ENCODE measurements at places on chromosomes 6 and 20. TPM values are rescaled to one million over a fixed set of nuclear protein-coding genes. Genes with fewer than 3 reads are reported as not detected.

MUC21 gene
- polyA plus RNA-seq: not detected

RHAG gene
- not detected for polyA plus RNA-seq

WFDC5 gene
- not detected for polyA plus RNA-seq

IL17F gene
- polyA plus RNA-seq: not detected

MEP1A gene
- not detected for polyA plus RNA-seq

TPBG gene
- polyA plus RNA-seq: 75.6 TPM

ZBP1 gene
- not detected for polyA plus RNA-seq

HLA-DMB gene
- 0.19 TPM for polyA plus RNA-seq

EDN1 gene
- polyA plus RNA-seq: 9.0 TPM

RBBP9 gene
- 4.8 TPM for polyA plus RNA-seq

MBOAT1 gene
- polyA plus RNA-seq: 1.6 TPM
